IMR-90 (cell line): ENCODE measurements at places on chromosomes 3 and 15. TPM values are rescaled to one million over a fixed set of nuclear protein-coding genes. Genes with fewer than 3 reads are reported as not detected.

DNA sequence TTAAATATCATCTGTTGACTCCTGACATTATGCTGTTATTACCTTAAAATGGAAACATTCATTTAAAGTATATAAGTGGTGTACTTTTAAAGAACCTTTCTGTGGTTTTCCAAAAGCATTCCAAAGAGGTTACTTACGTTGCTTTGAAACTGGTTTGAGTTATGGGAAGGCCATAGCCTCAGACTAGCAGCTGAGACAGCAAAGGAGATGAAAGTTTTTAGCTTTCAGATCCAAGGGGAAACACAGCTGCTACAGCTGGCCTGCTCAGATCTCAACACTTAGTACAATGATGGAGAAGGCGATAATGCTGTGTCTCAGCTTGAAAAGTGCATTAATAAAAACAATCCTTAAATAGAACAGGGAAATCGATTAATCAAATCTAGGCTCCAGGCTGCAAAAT is 921.1 kb downstream of the ROBO1 start:
- DNase-seq = peak; percentile 89
- no peaks in the 10 kb centered on the region for H3K27me3 ChIP-seq
- H3K4me1 ChIP-seq = peaks cover 2% of the 10 kb centered on the region; the same call in 1 of the 2 replicates
- H3K36me3 ChIP-seq = no peaks in the 10 kb centered on the region
- H3K27ac ChIP-seq = no peak overlapping the region
- H3K4me3 ChIP-seq = no peak overlapping the region

- no peak overlapping the region for H3K4me3 ChIP-seq
- no peaks in the 10 kb centered on the region for H3K36me3 ChIP-seq
- H3K27ac ChIP-seq = no peak overlapping the region
- H3K27me3 ChIP-seq = no peaks in the 10 kb centered on the region
- no peak for DNase-seq
Observed at GRCh38 chr15:27399241-27399640, 428.3 kb downstream of the GABRG3 start.

DNA sequence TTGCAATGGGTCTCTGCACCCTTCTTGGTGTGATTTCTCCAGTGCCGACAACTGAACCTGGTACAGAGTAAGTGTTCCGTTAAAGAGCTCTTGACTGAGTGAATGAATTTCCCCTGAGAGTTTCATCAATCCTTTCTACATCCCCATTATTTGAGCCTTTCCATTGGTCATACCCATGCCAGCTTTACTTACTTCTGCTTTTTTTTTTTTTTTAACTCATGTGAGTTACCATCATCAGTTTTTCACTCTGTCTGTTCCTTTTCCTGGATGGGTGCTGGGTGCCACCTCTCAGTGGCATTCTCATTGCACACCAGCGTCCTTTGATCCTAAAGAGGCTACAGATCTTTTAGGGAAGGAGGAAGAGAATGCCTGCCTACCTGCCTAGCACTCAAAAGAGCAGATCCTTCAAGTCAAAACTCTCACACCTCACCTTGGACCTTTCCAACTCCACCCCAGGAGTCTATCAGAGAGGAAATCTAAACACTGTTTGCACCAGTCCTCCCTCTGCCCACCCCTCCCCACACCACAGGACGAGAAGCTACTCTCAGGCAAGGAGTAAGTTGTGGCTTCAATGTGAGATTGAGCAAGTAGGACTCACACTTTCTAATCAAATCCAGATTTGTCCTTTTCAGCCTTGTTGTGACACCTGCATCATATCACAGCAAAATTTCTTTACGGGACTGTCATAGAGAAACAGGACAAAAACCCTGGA is 13.1 kb upstream of the USP3 start:
- H3K27ac ChIP-seq = no peak overlapping the region
- H3K4me3 ChIP-seq = no peak overlapping the region
- peaks cover 16% of the 10 kb centered on the region for H3K4me1 ChIP-seq
- DNase-seq = no peak
- no peaks in the 10 kb centered on the region for H3K36me3 ChIP-seq

GRCh38 chr3:170012683-170013400 is 25.0 kb upstream of the GPR160 start:
- no peak overlapping the region for H3K27ac ChIP-seq
- DNase-seq = no peak
- no peaks in the 10 kb centered on the region for H3K36me3 ChIP-seq
- H3K4me1 ChIP-seq = no peaks in the 10 kb centered on the region
- peaks cover 3% of the 10 kb centered on the region; the same call in 1 of the 2 replicates for H3K27me3 ChIP-seq

DNA sequence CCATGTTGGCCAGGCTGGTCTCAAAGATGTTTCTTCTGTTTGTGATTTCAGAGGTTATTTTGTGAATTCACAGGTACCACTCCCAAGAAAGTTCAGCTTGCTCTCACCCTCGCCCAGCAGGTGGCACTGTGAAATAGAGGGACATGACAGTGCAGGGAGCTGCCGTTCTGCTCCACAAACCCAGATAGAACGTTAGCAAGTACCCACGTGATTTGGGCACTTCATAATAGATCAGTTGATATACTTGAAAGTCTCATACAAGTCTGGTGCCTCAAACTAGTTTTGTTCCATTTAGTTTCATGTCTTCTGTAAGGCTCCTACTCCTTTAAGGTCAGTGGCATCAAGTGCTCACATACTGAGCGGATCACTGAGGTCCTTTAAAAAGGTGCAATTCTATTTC is 45.5 kb downstream of the FILIP1L start:
- no peak overlapping the region for H3K27ac ChIP-seq
- no peaks in the 10 kb centered on the region for H3K27me3 ChIP-seq
- DNase-seq = peak; percentile 79

GRCh38 chr15:61171209-61171608 is 57.9 kb downstream of the RORA start:
- H3K27ac ChIP-seq = no peak overlapping the region
- no peaks in the 10 kb centered on the region for H3K4me1 ChIP-seq
- no peak for DNase-seq
- H3K27me3 ChIP-seq = no peaks in the 10 kb centered on the region
- no peak overlapping the region for H3K4me3 ChIP-seq

DNA sequence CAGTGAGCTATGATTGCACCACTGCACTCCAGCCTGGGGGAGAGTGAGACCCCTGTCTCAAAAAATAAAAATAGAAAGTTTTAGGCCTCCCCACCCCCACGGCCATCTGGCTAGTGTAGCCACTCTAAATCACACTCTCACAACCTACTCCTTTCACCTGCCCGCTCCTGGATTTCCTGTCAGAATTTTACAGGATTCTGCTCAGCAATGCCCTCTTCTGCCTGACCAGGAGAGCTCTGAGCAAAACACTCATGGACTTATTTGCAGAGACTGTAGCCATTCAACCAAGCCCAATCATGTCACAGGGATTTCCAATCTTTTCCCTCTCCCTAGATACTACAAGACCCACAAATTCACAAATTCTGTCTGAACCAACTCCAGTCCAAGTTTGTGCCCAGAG is 242.6 kb upstream of the TPRG1 start:
- no peak overlapping the region for H3K4me3 ChIP-seq
- H3K36me3 ChIP-seq = no peaks in the 10 kb centered on the region
- DNase-seq = no peak
- peaks cover 3% of the 10 kb centered on the region; the same call in 1 of the 2 replicates for H3K4me1 ChIP-seq

- no peaks in the 10 kb centered on the region for H3K27me3 ChIP-seq
- H3K36me3 ChIP-seq = no peaks in the 10 kb centered on the region
- no peak for DNase-seq
- no peak overlapping the region for H3K27ac ChIP-seq
- no peak overlapping the region for H3K4me3 ChIP-seq
Observed at GRCh38 chr3:117726776-117727175, 1017.2 kb downstream of the TUSC7 start.

DNA sequence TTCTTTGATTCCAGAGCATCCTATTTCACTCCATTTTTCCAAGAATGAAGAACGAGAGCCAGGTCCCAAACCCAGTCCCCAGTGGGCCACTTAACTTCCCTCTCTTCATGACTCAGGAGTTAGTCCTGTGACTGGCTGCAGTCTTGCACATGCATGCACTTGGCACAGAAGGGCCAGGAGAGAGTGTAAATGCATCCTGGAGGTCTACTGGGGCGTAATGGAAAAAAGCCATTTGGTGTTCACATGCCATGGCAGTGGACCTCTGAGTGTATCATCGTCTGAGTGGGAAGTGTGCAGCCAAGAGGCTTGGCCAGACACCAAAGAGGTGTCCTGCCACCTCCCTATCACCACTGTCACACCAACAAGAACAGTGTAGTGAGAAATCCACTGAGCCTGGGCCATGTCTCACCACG is 15.1 kb upstream of the RFTN1 start:
- no peak for DNase-seq
- no peaks in the 10 kb centered on the region; the same call in 1 of the 2 replicates for H3K4me1 ChIP-seq
- H3K27me3 ChIP-seq = peaks cover 35% of the 10 kb centered on the region
- H3K36me3 ChIP-seq = no peaks in the 10 kb centered on the region
- no peak overlapping the region for H3K27ac ChIP-seq

- no peak overlapping the region for H3K4me3 ChIP-seq
- no peaks in the 10 kb centered on the region for H3K4me1 ChIP-seq
- DNase-seq = no peak
- H3K27me3 ChIP-seq = no peaks in the 10 kb centered on the region
- no peaks in the 10 kb centered on the region for H3K36me3 ChIP-seq
Observed at GRCh38 chr3:28768439-28768838, 419.8 kb upstream of the AZI2 start.

DNA sequence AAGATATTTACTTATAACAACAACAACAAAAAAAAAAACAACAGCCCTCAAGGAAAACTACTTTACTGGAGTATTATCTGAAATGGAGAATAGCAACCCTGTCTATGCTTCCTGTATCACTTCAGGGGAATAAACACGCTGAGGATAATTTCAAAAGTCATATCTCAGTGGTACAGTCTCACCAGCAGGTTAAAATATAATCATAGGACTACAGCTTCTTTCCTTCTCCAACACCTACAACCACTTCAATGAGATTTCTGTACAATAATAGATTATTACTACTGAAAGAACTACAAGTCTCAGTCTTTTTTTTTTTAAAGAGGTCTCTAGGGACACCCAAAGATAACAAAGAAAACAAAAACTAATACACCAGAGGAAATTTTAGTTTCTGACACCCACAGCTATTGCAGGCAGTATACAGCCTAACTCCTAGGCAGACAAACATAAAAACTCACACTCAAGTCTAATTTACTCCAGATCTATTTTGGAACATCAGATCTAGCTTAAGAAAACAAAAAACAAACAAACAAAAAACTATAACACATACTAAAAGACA is 268.2 kb downstream of the BCHE start:
- no peak overlapping the region for H3K4me3 ChIP-seq
- no peak for DNase-seq
- no peak overlapping the region for H3K27ac ChIP-seq
- no peaks in the 10 kb centered on the region for H3K27me3 ChIP-seq

DNA sequence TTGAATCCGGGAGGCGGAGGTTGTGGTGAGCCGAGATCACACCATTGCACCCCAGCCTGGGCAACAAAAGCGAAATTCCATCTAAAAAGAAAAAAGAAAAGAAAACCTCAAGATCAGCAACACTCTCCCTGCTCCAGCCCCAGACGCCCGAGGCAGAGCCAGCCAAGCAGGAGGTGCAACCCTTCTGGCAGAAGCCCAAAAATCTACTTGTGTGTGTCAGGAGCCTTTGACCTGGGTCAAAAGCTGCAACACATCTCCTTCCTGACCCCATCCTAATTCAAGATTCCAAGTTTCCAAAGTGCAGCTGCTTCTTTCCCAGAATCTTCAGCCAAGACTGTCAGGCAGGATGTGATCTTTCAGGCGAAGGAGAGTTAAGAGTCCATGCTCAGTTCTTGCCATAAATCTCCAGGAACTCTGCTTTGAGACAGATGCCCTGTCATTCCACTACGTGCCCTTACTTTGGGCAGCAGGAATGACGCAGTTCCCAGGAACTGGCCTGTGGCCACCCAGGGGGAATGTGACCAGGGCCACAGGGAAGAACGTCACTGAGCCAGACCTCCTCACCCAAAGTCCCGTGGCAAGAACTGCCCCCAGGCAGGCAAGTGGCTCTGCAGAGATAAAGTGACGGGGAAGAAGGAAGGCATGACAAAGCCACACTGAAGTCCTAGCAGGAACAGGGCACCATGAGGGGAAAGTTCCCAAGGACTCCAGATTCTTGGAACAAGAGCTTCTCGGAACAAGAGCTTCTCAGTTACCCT is 39.4 kb downstream of the SH3BP5 start:
- H3K27me3 ChIP-seq = no peaks in the 10 kb centered on the region
- H3K4me1 ChIP-seq = peaks cover 3% of the 10 kb centered on the region; the same call in 1 of the 2 replicates
- no peak overlapping the region for H3K27ac ChIP-seq
- no peaks in the 10 kb centered on the region for H3K36me3 ChIP-seq
- peak; percentile 44 for DNase-seq

DNA sequence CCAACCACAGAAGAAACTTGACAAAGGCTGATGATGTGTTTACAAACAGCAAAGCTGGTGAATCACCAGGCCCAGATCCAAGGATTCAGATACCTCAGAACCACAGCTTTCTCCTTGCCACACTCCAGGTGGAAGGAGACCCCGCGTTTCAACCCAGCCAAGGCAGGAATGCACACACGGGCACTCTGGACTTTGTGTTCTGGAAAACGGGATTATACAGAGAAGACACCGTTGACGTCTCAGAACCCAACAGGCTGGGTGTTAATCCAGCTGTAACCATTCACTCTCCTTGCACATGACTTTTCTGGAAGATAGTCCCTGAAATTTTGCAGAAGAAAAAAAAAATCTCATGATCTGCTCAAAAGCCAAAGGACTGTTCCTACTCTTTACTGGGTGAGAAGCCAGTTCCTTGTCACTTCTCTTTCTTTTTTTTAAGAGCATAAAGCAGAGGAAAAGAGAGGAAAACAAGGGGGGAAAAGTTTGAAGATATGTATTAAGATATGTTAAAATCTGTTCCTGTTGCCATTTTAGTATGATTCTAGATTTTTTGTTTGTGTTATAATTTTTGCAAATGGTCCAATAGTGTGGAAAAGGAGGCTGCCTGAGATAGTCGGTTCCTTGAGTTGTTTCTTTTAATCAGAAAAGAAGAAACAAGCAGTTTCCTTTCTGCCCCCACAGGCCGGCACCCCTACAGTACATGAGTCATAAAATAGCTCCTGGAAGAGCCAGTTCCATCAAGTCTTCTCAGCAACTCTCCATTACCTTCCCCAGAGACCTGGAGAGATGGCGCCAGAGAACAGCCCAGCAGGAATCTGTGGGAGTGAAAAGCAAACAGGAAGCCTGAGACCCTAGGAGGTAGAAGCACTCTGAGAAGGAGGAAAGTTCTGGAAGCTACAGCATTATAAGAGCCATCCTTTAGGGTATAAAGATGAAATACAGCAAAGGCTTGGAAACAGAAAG is 73.1 kb downstream of the RORA start:
- no peaks in the 10 kb centered on the region; the same call in 1 of the 2 replicates for H3K4me1 ChIP-seq
- H3K27me3 ChIP-seq = peaks cover 9% of the 10 kb centered on the region
- H3K36me3 ChIP-seq = no peaks in the 10 kb centered on the region
- H3K4me3 ChIP-seq = no peak overlapping the region

DNA sequence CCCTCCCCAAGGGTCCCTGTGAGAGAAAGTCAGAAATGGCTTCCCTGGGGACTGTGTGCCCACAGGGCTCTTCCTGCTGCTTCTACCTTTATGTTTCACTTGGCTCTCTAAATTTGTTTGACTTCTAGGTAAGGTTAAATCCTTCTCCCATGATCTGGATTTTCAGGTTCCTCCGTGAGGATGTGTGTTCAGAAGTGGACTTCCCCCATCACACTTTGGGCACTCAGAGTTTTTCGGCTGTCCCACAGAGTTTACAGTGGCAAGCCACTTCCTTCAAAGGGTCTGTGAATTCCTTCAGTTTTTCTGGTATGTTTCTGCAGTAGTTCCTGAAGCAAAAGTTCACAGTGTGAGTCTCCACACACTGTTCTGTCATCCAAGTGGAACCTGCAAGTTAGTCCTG is 30.9 kb upstream of the RARB start:
- no peak overlapping the region for H3K4me3 ChIP-seq
- no peak overlapping the region for H3K27ac ChIP-seq
- H3K36me3 ChIP-seq = no peaks in the 10 kb centered on the region
- no peaks in the 10 kb centered on the region for H3K4me1 ChIP-seq

- no peaks in the 10 kb centered on the region for H3K27me3 ChIP-seq
- H3K27ac ChIP-seq = no peak overlapping the region
- DNase-seq = peak; percentile 31
- no peak overlapping the region for H3K4me3 ChIP-seq
- H3K36me3 ChIP-seq = no peaks in the 10 kb centered on the region
Observed at GRCh38 chr15:40053831-40054604, 15.0 kb upstream of the SRP14 start.

GRM7 gene
- not detected in 2 replicates for total RNA-seq
